Activated CD4-positive, alpha-beta T cell treated with anti-CD3 and anti-CD28 coated beads for 4 hours (primary cell): ENCODE measurements at places on chromosomes 13 and 19.

- no peak for DNase-seq
These were observed 8.2 kb downstream of the RAB11B start for GRCh38 chr19:8398311-8398771.

DNA sequence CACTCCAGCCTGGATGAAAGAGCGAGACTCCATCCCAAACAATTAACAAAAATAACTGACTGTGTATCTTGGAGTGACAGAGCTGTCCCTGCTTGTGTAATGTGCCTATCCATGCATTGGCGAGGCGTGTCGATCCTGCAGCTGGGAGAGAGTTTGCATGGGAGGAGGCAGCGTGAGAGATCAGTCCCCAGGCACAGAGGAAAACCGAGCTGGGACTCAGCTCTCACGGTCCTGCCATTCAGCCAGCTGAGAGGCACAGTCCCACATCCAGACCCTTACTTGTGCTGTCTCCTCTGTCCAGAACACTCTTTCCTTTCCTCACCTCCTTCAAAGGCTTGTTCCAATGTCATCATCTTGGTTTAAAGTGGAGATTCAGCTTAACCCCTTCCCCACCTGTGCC lies 11.9 kb upstream of the SULT2B1 start:
- DNase-seq: no peak

DNA sequence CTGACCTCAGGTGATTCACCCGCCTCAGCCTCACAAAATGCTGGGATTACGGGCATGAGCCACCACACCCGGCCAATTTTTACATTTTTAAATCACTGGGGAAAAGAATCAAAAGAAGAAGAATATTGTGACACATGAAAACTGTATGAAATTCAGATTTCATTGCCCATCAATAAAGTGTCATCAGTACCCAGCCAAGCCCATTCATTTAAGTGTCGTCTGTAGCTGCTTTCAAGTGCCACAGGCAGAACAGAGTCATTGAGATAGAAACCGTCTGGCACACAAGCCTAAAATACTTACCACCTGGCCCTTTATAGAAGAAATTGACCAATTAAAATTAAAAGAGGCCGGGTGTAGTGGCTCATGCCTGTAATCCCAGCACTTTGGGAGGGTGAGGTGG lies 15.3 kb downstream of the COLGALT1 start:
- no peak for DNase-seq

DNA sequence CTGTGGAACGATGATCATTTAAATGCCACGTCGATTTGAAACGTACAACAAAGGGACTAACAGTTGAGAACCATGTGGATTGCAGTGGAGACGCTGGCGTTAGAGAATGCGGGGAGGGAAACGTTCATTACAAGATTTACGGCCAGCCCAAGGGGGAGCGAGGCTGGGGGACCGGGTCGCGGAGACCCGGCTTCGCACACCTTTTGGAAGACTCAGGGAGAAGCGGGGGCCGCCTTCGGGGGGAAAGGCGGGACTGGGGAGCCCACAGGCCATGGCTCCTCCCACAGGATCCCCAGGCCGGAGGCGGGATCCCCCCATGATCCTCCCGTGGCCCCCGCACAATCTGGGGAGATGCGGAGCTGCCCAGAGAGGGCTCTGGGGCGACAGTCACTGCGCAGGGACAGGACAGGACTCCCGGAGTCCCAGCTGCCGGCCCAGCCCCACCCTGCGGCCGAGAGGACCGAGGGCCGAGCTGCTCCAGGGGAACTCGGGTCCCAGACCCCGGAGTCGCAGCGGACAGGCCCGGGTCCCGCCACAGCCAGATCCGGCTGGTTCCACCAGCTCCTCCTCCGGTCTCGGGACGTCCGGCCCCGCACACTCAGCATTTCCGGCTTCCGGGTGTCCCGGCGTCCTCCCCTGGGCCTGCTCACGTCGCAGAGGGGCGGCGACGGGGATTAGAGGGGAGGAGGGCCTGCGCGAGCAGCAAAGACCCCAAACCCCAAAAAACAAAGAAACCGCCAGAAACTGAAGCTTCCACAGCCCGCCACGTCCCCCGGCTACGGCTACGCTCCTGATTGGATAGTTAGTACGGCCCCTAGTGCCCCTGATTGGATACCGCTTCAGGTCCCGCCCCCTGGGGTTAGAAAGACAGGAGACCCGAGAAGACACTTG lies 21.1 kb upstream of the OR10H1 start:
- peak; percentile 96 for DNase-seq
